Hypothalamus (tissue), 51 donors: ENCODE measurements at places on chromosomes 1 and 21.

GRCh38 chr1:41866285-41866684 is 52.4 kb downstream of the HIVEP3 start:
- no peak for DNase-seq

- DNase-seq, result no peak
These were observed 224.9 kb upstream of the FGGY start for GRCh38 chr1:59071876-59072582.

- no peak for DNase-seq
These were observed 21.1 kb downstream of the ADARB1 start for GRCh38 chr21:45095505-45095904.

DNA sequence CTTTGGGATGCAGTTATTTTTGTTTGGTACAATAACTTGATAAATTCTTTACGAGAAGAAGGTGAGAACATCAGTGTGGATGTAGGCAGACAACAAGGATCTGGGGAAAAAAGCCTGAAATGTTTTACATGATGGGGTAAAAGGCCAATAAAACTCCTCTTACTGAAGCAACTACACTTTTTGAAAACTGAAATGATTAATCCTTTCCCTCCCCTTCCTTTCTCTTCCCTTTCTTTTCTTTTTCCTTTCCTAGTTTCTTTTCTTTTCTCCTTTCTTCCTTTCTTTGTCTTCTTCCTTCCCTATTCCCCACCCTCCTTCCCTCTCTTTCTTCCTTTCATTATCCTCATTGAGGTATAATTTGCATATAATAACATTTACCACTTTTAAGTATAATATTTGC is 24.6 kb downstream of the F5 start:
- no peak for DNase-seq

- DNase-seq, result no peak
These were observed 5.3 kb downstream of the LUZP1 start for GRCh38 chr1:23163395-23163794.

DNA sequence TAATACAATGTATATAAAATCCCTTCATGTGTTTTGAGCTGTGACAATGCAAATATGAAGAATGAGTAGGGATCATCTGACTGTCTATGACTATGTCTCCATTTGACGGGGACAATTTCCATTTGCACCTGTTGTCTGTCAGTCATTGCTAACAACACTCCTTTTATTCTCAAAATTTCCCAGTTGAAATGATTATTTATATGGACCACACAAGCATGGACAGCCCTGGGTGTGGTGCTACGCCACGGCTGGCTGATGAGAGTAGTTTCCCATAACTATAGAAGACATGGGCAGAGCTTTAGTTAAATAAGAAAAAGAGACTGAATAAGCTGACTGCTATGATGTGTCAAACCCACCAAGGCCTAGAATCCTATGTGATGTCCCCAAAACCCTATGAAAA is 135.8 kb downstream of the MAP3K21 start:
- DNase-seq, result no peak

GRCh38 chr1:22850681-22851080 is 122.0 kb downstream of the LACTBL1 start:
- peak; percentile 75 for DNase-seq

DNA sequence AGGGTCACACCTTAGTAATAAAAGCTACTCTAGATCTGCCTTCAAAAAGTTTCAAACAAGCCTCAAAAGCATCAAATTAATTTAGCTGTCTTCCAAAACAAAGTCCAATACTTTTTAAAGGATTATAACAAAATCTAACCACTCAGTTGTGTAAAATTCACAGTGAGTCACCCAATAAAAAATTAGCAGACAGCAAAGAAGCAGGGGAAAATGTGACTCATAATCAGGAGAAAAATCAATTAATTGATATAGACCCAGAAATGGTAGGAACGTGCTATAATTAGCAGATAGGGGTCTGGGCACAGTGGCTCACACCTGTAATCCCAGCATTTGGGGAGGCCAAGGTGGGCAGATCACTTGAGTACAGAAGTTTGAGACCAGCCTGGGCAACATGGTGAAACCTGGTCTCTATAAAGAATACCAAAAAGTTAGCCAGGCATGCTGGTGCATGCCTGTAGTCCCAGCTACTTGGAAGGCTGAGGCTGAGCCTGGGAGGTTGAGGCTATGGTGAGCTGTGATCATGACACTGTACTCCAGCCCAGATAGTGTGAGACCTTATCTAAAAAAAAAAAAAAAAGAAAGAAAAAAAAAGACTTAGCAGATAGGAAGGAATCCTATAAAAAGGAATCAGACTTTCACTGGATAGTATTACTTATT is 8.1 kb upstream of the MYOG start:
- DNase-seq, result no peak

DNA sequence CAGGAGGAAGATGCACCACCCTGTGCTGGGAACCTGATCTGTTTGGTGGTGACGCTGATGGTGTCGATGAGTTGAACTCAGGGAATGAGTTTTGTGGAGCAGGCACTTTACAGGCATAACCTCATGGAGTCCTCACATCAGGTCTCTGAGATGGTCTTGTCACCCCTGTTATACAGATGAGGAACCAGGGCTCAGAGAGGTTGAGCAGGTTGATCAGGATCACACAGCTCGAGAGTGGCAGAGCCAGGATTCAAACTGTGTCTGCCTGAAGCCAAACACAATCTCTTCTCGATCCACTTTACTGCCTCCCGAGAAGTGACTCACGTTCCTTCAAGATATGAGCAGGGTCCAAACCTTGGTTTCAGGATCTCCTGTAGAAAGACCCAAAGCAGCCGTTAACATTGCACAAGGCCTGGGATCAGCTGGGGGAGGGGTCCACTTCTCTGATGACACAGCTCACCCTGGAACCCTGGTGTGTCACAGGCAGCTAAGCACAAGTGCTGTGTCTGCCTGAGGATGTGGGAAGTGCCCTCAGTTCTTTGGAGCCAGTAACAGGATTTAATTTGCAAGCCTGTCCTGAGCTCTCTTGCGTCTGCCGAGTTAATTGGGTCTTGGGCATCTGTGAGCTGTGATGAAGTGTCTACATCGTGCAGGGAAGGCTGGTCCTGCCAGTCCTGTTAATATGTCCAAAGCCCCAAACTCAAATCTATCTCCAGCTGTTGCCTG is 65.4 kb upstream of the STUM start:
- DNase-seq, result no peak

- no peak for DNase-seq
These were observed 29.2 kb downstream of the RNU1-1 start for GRCh38 chr1:16484931-16485330.
